Activated T-helper 2 cell treated with anti-CD3 and anti-CD28 coated beads, Interferon-gamma antibody, Interleukin-2, Interleukin-4, amounts not matched to agents 10 μg/mL and 5 μg/mL and 100 μg/mL, durations not matched to agents 14 hours and 24 hours and 36 hours (primary cell): ENCODE measurements at places on chromosomes 6 and 20.

DNA sequence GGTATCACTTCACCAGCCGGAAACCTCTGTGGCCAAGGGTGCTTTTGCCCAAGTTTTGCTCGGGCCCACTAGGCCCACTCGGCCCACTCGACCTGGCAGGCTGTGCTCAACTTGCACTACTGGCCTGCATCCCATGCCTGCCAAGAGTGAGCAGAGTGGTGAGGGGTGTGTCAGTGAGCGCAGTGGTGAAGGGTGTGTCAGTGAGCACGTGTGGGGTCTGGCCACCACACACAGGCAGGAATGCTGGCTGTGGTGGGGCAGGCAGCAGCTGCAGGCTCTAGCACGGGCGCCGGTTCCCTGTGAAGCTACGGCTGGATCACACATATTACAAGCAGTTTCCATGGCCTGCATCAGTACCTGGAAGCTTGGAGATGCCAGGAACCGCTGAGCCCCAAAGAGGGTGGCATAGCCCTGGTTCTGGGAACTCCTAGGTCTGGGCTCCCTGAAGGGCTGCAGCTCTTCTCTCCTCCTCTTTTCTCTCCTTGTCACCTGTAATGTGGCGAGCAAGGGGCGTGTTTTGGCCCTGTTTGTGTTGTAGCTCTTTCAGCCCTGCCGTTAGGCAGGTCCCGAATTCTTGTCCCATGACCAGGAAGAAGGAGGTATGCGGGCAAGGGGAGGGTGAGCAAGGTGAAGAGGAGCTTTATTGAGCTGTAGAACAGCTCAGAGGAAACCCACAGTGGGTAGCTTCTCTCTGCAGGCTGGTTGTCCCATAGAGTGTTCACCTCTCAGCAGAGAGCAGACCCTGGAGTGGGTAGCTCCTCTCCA, 51.0 kb upstream of the CLDN20 start:
- H3K4me3 ChIP-seq = no peak overlapping the region
- no peak for DNase-seq
- peaks cover 3% of the 10 kb centered on the region for H3K4me1 ChIP-seq
- H3K27ac ChIP-seq = no peak overlapping the region
- peaks cover 22% of the 10 kb centered on the region for H3K36me3 ChIP-seq
- H3K27me3 ChIP-seq = no peaks in the 10 kb centered on the region

GRCh38 chr6:116373940-116374339, 3.2 kb downstream of the DSE start:
- no peak overlapping the region for H3K4me3 ChIP-seq
- DNase-seq = no peak
- no peaks in the 10 kb centered on the region for H3K36me3 ChIP-seq
- H3K4me1 ChIP-seq = peaks cover 8% of the 10 kb centered on the region
- peaks cover 64% of the 10 kb centered on the region for H3K27me3 ChIP-seq
- no peak overlapping the region for H3K27ac ChIP-seq

DNA sequence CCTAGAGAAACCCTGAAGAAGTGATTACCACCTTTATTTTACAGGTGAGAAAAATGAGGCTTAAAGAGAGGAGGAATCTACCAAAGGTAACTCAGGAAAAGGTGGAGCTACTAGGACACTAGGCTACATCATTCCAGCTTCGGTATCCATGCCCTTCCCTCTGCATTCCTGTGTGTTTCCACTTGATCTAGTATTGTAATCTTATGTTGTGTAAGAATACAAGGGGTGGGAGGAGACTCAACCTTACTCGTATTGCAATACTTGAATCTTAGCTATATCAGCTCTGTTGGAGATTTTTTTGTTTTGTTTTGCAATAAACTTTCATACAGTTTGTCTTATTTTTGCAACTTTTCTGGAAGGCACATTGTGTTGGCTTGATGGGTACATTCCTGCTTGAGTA, 742.4 kb downstream of the PTPRT start:
- no peak for DNase-seq
- H3K4me3 ChIP-seq = no peak overlapping the region
- H3K36me3 ChIP-seq = no peaks in the 10 kb centered on the region
- no peaks in the 10 kb centered on the region for H3K27me3 ChIP-seq

GRCh38 chr20:10412591-10413408, 21.2 kb downstream of the MKKS start:
- no peak overlapping the region for H3K27ac ChIP-seq
- peaks cover 7% of the 10 kb centered on the region for H3K4me1 ChIP-seq
- DNase-seq = no peak
- H3K27me3 ChIP-seq = no peaks in the 10 kb centered on the region
- no peak overlapping the region for H3K4me3 ChIP-seq

DNA sequence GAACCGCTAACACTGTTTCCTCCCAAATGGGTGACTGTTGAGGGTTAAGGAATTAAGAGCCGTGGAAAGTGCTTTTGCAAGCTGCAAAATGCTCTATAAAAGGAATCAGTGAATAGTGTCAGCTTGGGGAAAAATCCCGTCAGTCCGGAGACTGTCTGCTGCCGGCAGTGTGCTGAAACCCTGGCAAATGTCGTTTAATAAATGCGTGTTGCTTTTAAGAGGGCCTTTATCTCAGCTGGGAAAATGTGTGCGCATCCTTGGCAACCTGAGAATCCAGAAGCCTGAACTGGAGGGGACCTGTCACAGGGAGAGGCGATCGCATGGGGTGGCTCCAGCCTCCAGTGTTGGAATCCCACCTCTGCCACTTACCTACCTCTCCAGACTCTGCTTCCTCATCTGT, 9.8 kb downstream of the SIRPA start:
- H3K4me3 ChIP-seq = no peak overlapping the region
- no peak overlapping the region for H3K27ac ChIP-seq
- no peak for DNase-seq
- no peaks in the 10 kb centered on the region for H3K27me3 ChIP-seq
- no peaks in the 10 kb centered on the region for H3K36me3 ChIP-seq

- H3K27me3 ChIP-seq = no peaks in the 10 kb centered on the region
- H3K4me1 ChIP-seq = peaks cover 66% of the 10 kb centered on the region
- no peaks in the 10 kb centered on the region for H3K36me3 ChIP-seq
- H3K27ac ChIP-seq = peak overlapping the region; percentile 87
- peak overlapping the region; percentile 37 for H3K4me3 ChIP-seq
- no peak for DNase-seq
Observed at GRCh38 chr6:137792160-137793033, 74.7 kb upstream of the TNFAIP3 start.

GRCh38 chr20:21713901-21714296, 8.4 kb downstream of the PAX1 start:
- no peak overlapping the region for H3K4me3 ChIP-seq
- H3K36me3 ChIP-seq = no peaks in the 10 kb centered on the region
- H3K4me1 ChIP-seq = no peaks in the 10 kb centered on the region
- peaks cover 68% of the 10 kb centered on the region for H3K27me3 ChIP-seq
- no peak overlapping the region for H3K27ac ChIP-seq
- no peak for DNase-seq
